ENCODE measurements at places on chromosomes 6 and 20.

DNA sequence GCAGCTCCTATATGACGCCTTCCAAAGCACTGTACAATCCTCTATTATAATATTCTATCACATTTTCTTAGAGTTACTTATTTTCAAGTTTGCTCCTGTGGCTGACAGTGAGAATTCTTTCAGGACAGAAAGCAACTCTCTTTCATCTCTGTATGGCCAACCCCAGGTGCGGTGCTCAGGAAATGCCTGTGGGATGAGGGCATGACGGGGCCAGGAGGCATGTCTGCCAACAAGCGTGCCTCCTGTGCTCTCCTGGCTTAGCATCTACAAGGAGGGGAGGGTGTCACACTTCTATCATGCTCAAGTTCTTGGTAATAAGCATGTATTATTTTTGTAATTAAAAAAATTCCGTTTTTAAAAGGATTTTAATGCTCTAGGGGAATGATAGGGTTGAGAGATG, 11.4 kb downstream of the MRPL14 start:
- DNase-seq = no peak

- no peak for DNase-seq
These were observed 38.7 kb downstream of the SYNE1 start for GRCh38 chr6:152598421-152598820.

DNA sequence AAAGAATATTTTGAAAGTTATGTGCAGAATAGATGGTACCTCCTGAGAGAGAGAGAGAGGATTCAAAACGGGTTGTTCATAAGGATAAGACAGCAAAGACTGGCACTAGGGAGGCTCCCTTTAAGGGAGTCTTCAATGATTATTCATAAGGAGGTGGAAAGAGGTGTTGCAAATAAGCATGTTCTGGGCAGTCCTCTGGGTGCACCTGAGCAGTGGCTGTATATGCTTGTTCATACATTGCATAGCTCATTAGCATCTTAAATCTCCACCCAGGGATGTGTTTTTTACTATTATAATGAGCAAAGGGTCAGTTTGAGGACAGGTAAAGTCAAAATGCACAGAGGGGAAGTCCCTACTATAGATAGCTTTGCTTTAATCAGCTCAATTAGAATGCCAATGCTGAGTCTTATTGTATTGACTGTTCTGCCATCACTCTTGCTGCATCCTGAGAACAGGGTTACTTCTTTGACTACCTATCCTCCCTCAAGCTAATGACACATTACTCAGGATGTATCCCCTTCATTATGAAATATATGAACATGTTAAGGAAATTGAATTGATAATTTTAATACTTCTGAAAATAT, 10.0 kb upstream of the SIRPG start:
- DNase-seq = no peak

GRCh38 chr6:13166916-13167315, 161.4 kb downstream of the TBC1D7 start:
- no peak for DNase-seq

GRCh38 chr20:38514947-38515346, 42.3 kb downstream of the RALGAPB start:
- no peak for DNase-seq

Data from stimulated activated CD4-positive, alpha-beta T cell treated with anti-CD3 and anti-CD28 coated beads, Interleukin-12 subunit alpha, Interleukin-12 subunit beta, amount 100 ng/mL, for 48 hours (primary cell).